Myocyte (in vitro differentiated cells): ENCODE measurements at places on chromosomes 6 and 20.

DNA sequence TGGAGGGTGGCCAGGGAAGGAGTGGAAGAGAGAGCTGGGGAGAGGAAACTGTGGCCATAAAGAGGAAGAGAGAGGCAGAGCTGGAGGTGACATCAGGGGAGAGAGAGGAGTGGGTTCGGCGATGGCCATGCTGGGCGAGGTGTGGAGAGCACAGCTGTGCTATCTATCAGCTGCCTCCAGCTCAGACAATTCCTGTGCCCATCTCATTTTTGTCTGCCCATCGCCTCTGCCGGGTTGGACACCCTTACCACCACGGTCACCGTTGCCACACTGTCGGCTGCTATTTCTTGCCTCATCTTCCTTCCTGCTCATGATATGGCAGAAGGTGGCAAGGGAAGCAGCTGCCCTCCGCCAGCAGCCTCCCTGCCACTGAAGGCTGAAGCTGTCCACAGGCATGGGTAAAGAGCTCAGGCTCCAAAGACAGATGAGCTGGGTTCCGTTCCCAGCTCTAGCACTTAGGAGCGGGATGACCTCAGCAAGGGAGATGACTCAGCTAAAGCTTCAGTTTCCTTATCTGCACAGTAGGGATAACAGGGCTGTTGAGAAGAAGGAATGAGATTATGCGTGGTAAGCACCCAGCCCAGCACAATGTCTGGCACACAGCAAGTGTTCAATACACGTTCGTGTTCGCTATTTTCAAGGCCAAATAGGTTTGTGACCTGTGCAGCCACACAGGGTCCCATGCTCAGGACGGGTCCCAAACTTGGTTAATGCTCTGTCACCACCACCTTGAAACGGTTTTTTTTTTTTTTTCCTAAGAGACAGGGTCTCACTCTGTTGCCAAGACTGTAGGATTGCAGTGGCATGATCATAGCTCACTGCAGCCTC, 21.9 kb upstream of the TAF8 start:
- peak; percentile 84 for DNase-seq

DNA sequence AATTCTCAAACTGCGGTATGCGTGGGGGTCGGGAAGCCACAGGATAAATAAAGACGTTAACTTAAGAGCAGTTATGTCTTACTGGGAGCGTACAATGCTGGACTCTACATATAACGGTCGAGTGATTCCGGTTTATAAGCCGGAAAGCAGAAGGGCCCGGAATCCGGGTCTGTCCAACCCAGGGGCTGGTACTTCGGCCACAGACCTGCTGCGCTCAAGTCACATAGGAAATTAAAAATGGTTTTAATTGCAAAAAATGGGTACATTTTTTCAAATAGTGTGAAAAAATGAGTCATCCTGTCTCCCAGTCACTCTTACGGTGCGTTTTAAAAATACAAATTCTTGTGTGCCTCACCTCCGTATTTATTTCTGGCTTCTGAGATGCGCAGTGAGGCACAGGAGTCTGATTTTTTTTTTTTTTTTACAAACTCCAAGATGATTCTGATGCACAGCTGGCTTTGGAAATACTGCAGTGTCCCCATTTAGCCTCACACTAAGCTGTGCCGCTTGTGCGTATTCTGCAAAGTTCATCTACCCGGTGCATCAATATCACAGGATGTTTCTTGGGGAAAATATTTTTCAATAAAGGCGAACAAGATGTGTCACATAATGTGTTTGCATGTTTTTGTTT, 1.0 kb downstream of the PCIF1 start:
- peak; percentile 60 for DNase-seq

DNA sequence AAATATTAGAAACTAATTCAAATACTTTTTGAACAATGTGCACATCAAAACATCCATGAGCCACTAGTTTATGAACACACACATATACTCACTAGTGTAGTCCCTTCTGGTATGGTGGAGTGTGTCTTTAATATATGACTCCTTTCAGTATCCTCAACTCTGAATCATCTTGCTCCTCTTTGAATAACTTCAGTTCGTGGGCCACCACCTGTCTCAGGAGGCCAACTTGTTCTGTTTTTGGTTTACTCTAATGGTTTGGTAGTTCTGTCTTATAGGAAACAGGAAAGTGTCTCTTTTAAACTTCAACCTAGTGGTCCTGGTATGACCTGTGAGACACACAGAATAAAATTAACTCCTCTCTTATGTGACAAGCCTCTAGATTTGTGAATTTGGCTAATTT, 55.6 kb downstream of the ZNF292 start:
- DNase-seq, result peak; percentile 37

GRCh38 chr6:44260451-44261297, 3.3 kb upstream of the SLC35B2 start:
- no peak for DNase-seq

DNA sequence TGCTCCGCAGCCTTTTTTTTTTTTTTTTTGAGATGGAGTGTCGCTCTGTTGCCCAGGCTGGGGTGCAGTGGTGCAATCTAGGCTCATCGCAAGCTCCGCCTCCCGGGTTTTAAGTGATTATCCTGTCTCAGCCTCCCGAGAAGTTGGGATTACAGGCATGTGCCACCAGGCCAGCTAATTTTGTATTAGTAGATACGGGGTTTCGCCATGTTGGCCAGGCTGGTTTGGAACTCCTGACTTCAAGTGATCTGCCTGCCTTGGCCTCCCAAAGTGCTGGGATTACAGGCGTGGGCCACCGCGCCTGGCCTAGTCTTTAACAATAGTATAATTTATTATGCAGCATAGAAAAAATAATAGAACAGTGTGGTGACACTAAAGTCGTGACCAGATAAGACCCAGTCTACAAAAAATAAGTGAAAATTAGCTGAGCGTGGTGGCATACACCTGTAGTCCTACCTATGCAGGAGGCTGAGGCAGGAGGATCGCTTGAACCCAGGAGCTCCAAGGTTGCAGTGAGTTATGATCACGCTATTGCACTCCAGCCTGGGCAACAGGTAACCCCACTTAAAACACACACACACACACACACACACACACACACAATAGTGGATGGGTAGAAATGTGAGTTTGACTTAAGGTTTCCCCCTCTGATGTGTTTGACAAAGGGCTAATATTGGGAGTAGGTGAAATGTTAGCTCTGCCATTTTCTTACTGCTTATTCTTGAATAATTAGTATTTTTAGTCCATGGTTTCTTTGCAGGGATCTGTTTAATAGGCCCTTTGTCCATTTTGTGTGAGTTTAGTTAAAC, 6.5 kb downstream of the PIM1 start:
- no peak for DNase-seq

DNA sequence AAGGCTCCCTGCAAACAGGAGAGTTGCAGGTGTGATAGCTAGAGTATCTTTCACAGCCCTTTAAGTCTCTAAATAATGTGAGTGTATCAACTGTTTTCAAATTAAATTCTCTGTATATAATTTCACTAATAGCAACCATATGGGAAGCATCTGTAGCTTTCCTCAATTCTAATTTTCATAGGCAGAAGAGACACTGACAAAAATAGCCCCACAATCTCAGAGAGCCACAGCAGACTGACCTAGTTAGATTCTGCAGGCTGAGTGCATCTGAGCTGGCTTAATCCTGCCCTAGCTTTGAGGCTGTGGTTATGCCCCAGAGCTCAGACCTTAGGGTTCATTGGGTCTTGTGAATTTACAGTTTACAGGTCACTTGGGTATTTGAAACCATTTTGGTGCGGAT, 63.9 kb downstream of the MAP7 start:
- no peak for DNase-seq

DNA sequence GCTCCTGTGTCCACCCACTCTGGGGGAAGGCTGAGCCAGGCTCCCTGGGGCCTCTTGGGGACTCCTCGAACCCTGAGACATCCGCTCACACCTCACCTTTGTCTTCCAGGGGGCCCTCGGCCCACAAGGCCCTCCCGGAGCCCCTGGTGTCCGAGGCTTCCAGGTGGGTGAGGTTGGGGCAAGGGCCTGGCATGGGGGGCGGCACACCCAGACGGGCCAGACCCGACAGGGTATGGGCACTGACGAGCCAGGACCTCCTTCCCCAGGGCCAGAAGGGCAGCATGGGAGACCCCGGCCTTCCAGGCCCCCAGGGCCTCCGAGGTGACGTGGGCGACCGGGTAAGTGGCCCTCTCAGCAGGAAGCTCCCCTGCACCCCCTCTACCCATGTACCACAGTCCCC, 13.4 kb downstream of the COL9A3 start:
- no peak for DNase-seq

DNA sequence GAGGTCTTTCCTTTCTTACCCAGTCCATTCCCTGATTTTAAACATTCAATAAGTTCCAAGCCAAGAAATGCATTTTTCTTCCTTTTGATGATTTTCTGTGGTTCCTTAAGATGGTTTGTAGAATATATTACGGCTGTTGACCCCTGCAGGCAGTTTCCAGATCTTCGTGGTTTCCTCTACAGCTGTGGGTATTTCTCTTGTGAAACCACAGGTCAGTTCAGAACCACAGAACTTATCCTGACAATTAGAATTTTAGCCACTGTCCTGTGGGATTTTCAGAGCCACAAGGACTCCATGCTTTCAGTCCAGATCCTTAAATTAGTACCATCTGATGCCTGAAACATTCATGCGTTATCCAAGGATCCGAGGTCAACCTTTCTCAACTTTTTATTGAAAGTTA, 29.7 kb upstream of the EXOC2 start:
- DNase-seq, result peak; percentile 85

GRCh38 chr6:147503587-147503986, 4.9 kb upstream of the SAMD5 start:
- DNase-seq, result no peak

- DNase-seq, result no peak
Measured at GRCh38 chr20:60214901-60215815, 256.9 kb downstream of the CDH26 start.

DNA sequence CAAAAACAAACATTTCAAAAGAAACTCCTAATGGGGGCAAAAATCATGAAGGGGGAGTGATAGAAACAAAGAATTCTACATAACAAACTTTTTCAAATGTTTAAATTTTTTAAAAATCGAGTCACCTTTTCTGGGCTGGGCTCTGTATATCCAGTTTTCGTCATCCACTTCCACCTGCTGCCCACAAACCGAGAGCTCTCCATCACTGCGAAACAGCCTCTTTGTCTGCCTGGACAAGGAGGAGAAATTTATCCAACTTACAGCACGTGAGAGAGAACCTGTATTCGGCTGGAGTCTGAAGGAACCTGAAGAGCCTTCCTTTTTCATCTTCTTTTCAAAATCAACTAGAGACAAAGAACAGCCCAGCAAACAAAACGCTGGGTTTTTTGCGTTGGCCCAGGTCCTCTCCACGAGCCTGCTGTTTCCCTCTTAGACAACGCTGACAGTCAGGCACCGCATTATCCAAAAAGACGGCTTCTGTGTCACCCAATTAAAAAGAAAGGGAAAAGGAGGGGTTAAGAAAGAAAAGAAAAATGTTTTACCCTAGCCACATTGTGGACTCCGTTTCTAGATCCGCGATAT, 72.4 kb upstream of the NHSL1 start:
- DNase-seq, result no peak

GRCh38 chr6:79038061-79038460, 40.0 kb downstream of the PHIP start:
- DNase-seq, result no peak

DNA sequence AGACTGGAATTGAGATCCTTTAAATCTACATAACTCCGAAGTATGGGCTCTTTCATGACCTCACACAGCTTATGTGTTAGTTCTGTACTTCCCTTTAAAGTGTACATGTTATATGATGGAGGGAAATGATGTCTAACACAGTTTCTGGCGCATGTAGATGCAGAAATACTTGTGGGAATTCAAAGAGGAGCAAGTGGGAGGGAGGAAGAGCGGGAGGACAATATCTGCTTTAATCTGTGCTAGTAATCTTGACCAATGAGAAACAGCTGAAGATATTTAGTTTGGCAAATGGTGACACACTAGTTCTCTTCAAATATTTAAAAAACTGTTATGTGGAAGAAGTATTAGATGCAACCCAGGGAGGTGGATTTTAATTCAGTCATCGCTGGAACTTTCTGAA, 62.9 kb upstream of the PLEKHG1 start:
- no peak for DNase-seq

DNA sequence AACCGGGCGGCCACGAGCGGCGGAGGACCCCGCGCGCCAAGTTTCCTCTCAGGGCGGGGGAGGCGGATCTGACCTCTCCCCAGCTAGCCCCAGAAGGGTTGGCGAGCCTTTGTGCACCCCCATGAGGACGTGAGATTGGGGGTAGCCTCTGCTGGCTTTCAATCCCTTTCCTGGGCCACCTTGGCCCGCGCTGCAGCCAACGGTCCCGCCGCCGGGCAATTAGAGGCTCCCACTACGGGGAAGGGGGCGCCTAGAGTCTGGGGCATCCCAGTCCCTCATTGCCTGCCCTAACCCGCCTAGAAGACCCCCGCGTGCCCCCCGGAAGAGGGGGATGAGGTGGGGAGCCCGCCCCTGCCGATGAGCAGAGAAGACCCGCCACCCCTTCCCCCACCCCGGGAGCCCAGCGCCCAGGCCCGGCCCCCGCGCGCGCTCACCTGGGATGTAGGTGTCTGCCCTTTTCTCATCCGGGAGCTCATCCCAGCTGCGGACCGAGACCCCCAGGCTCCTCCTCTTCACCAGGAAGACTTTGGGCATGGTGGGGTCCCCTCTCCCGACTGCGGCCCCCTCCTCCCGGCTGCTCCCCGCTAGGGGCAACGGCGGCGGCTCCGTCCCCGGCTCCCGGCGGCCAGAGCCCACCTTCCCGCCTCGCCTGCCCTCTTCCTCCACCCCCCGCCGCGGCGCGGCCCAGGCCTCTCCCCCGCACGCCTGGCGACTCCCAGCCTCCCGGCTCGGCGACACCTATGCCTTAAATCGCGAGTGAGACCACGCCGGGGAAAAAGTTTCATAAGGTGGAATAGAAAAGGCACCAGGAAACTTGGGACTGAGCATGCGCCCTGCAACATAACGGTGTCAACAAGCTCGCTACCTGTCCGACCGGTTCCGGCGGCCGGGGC, at the start of gene OVOL2:
Gene OVOL2, minus strand, starts transcription at position 816 of the 893 bp plus-strand sequence. Its CDS starts 282 bp downstream, at position 534.
- DNase-seq, result no peak

GRCh38 chr6:44512868-44513741, 125.6 kb downstream of the CDC5L start:
- peak; percentile 85 for DNase-seq

DNA sequence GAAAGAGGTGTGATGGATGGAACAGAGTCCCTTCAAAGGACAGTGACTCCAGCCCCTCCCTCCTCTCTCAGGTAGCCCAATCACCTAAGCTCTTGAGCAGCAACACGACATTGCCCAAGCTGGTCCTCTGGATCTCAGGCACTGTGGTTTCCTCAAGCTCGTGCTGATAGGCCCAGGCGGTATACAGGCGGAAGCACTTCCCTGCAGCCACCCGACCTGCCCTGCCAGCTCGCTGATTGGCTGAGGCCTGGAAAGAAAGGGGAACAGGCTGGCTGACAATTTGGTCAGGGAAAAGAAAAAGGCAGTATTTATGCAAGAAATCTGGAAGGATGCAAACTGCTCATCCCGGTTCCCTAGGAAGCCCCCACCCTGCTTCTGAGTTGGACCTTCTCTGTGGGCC, 9.6 kb downstream of the C6orf136 start:
- DNase-seq, result no peak

DNA sequence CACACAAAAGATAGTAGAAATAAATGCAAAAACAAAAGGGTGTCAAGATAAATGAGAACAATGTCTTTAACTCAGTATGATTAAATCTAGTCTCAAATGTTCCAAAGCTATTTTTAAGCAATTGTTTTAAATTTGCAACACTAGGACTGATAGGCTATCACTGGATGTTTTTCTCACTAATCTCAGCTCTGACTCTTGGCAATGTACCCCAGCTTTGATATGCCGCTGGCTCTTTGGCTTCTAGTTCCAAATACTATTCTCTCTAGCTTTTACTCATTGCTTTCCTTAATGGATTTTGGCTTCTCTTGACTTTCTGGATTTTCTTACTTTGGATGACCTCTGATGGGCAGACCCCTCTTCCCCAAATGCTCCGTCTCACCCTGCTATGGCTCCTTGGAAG, 116.0 kb upstream of the SLC35B3 start:
- no peak for DNase-seq

GRCh38 chr20:24439737-24440387, 29.6 kb upstream of the SYNDIG1 start:
- DNase-seq, result no peak
